ENCODE measurements at places on chromosomes 2 and 18.

DNA sequence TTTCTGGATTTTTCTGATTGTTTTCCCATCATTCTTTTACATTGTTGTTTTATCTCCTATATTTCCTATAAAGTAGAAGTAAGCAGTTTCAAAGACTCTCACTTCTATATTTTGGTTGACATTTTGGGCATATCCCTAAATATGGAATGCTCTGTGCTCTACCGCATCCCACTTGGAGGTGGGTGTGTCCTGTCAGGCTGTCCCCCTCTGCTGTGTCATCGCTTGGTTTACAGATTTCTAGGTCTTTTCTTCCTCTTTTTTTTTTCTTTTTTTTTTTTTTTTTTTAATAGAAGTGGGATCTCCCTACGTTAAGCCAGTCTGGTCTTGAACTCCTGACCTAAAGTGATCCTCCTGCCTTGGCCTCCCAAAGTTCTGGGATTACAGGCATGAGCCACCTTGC lies 13.3 kb downstream of the DGKD start:
- no peak for DNase-seq

DNA sequence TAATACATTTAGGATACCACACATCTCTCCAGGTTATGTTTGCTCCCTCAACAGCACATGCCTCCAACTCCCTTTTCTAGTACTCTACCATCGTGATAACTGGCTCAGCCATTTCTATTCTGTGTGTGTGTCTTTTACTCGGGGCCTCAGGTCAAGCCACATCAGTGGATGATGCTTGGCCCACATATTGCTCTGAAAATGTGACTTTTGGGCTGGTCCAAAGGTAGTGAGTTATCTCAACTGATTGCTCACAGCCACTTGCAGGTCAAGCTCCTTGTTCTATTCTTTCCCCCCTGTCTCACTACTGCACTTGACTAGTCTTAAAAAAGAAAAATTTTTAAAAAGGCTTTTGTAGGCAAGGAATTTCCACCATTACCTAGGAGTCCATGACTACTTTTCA lies 5.5 kb downstream of the DSG4 start:
- no peak for DNase-seq

DNA sequence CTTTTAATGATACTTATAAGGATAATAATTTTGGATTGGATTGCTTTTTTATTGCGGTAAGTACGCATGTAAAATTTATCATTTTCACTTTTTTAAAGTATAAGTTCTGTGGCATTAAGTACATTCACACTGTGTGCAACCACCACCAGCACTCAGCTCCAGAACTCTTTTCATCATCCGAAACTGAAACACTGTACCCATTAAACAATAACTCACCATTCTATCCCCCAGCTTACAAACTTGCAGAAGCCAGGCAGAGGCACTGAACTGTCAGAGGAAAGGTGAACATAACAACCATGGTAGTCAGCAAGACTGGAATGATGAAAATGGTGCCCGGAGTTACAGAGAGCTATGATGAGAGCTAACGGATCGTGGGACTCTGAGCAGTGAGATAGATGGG lies 465.9 kb downstream of the ADCYAP1 start:
- DNase-seq, result no peak

DNA sequence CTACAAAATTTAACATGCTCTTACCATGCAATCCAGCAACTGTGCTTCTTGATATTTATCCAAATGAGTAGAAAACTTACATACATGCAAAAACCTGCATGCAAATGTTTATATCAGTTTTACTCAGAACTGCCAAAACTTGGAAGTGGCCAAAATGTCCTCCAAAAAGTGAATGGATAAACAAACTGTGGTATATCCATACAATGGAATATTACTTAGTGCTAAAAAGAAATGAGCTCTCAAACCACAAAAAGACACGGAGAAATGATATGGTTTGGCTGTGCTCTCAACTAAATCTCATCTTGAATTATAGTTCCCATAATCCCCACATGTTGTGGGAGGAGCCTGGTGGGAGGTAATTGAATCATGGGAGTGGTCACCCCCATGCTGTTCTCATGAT lies 267.2 kb downstream of the ZEB2 start:
- DNase-seq, result no peak

GRCh38 chr2:16487686-16488085 lies 177.9 kb downstream of the CYRIA start:
- DNase-seq, result no peak
